ENCODE measurements at places on chromosomes 5 and 9.
A peak's percentile ranks its signal among the peaks of the same experiment; 100 is the strongest.

DNA sequence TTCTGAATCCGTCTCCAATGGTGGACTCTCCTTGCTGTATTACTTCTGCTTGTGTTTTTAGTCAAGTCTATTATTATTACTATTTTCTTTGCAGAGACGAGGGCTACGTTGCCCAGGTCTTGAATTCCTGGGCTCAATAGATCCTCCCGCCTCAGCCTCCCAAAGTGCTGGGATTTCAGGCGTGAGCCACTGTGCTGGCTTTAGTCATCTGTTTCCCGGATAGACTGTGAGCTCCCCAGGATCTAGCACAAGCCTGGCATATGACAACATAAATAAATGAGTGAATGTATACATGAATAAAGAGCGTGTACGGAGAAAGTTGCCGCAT, 439 bp upstream of the DDX46 start:
- DNase-seq, result no peak

DNA sequence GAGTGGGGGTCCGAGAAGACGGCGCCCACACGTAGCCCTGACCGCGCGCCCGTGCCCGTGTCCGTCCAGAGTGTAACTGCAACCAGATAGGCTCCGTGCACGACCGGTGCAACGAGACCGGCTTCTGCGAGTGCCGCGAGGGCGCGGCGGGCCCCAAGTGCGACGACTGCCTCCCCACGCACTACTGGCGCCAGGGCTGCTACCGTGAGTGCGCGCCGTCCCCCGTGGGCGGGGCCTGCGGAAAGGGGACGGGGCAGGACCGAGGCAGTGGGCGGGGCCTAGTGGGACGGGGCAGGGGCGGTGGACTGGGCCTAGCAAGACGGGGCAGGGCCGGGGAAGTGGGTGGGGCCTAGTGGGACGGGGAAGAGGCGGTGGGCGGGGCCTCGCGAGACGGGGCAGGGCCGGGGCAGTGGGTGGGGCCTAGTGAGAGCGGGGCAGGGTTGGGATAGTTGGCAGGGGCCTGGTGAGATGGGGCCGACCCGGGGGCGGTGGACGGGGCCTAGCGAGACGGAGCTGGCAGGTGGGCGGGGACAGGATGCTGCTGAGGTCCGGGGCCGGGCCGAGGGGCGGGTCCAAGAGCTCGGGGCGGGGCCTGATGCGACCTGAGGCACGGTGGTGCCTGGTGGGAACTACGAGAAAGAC, 79.1 kb downstream of the NTNG2 start:
- DNase-seq, result peak; percentile 81

DNA sequence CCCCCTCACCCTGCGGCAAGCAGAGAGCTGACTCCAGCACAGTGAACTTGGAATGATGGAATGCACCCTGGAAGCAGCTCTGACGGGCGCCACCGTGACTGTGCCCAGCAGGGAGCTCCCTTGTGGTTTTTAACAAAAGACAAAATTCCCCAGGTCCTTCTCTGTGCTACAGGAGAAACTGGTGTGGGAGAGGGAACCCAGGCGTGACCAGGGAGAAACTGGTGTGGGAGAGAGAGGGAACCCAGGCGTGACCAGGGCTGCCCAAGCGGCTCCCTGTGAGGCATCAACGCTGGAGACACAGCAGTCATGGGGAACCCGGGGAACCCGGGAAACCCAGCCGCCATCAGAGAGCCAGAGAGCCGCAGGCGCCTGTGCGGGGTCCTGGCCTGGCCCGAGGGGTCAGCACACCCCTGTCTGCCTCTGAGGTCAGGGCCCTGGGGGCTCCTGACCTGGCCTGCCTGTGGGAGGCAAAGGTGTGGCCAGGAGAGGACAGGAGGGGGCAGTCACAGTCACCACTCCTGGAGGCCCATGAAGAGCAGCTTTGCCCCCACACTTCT, 3.1 kb upstream of the AHRR start:
- no peak for DNase-seq

- DNase-seq, result no peak
Observed at GRCh38 chr9:27888661-27889295, 315.5 kb upstream of the C9orf72 start.

DNA sequence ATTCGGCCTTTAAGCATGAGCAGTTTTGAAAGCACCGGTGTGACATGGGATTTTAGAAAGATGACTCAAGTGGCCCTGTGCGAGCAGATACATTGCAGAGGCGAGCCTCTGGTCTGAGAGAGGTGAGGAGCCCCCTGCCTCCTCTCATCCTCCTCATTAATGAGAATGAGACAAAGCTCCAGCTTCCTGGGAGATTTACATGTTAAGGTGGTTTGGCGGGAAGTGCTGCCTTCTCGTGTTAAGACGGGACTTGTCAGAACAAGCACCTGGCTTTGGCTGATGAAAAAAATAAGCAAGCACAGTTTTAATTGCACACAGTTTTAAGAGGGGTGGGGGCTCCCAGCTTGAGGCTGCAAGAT, 68.1 kb downstream of the ACTL7B start:
- no peak for DNase-seq
